Panc1 (cell line): ENCODE measurements at places on chromosomes 6 and 20.

GRCh38 chr6:126807876-126808275, 310.6 kb upstream of the RSPO3 start:
- H3K4me1 ChIP-seq: no peaks in the 10 kb centered on the region
- no peak overlapping the region for H3K4me3 ChIP-seq
- H3K27me3 ChIP-seq: no peaks in the 10 kb centered on the region
- no peaks in the 10 kb centered on the region for H3K36me3 ChIP-seq
- no peak overlapping the region for H3K27ac ChIP-seq

- no peaks in the 10 kb centered on the region for H3K27me3 ChIP-seq
- no peak overlapping the region for H3K27ac ChIP-seq
- H3K4me3 ChIP-seq: no peak overlapping the region
- peaks cover 6% of the 10 kb centered on the region; the same call in 1 of the 2 replicates for H3K4me1 ChIP-seq
- no peaks in the 10 kb centered on the region for H3K36me3 ChIP-seq
These were observed 111.4 kb upstream of the EMILIN3 start for GRCh38 chr20:41478026-41478425.

DNA sequence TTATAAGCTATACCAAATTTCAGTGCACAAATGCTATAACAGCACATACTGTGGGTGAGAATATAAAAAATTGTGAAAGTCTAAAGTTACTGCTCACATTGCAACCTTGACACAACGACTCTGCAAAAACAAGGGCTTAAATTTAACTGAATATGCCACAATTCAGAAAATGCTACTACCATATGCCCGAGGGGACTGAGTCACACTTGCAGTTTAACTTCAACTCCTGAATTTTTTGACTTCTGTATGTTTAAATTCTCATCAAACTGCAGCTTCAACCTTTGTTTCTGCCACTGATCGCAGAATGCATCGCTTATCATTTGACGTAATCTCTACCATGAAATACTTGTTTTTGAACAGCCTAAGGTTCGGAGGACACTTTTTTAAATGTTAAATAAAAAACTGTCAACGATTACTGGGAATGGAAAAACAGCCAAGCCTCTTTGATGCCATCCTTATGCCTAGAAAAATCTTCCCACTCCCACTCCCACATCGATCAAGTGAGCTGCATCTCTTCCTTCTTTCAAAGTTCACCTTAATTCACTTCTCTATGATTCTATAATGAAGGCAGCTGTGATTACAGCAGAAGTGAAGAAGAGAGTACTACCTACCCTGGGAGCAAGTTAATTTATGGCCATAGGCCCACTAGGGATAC, 136.5 kb downstream of the ATXN1 start:
- no peak overlapping the region for H3K27ac ChIP-seq
- H3K36me3 ChIP-seq: no peaks in the 10 kb centered on the region
- H3K4me3 ChIP-seq: no peak overlapping the region

GRCh38 chr20:25049261-25050060, 8.5 kb downstream of the ACSS1 start:
- no peak overlapping the region for H3K4me3 ChIP-seq
- peaks cover 8% of the 10 kb centered on the region for H3K4me1 ChIP-seq
- no peaks in the 10 kb centered on the region for H3K27me3 ChIP-seq
- no peak overlapping the region for H3K27ac ChIP-seq
- no peaks in the 10 kb centered on the region for H3K36me3 ChIP-seq
- no peak for DNase-seq

DNA sequence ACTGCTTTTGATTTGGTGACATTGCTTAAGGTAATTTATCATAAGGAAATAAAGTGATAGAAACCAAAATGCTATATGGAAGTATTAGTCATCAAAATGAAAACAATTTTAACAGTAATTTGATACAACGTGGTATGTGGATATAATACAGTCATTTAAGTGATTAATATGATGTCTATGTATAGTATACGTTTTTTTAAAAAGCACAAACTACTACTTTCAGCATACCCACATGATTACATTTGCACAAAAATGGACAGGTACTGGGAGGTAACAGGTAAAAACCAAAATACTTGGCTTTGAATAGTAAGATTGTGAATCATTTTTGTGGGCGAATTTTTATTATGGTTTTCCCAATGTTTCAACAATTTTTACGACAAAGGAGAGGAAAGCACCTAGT, 97.6 kb downstream of the OGFRL1 start:
- DNase-seq: no peak
- no peaks in the 10 kb centered on the region for H3K27me3 ChIP-seq
- peaks cover 11% of the 10 kb centered on the region for H3K36me3 ChIP-seq
- peaks cover 71% of the 10 kb centered on the region for H3K4me1 ChIP-seq
- H3K27ac ChIP-seq: peak overlapping the region; percentile 75

GRCh38 chr6:66930559-66931290, 1223.7 kb upstream of the EYS start:
- no peak overlapping the region for H3K27ac ChIP-seq
- H3K36me3 ChIP-seq: no peaks in the 10 kb centered on the region
- no peak overlapping the region for H3K4me3 ChIP-seq
- H3K4me1 ChIP-seq: no peaks in the 10 kb centered on the region
- H3K27me3 ChIP-seq: no peaks in the 10 kb centered on the region

DNA sequence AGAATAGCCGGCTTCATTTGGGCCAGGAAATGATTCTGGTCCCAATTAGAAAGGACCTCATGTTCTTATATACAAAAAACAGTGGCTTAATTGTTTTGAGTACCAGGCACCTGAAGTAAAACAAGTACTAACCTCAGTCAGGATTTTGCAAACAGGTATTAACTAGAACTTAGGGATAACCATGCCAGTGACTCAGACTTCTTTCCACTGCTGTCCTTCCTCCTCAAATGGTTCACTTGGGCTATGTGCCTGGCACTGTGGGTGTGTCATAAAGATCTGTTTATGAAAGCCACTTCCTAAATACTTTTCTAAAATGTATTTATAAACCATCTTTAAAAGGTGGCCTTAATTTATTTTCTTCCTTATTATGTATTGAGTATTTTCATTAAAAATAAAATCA, 10.7 kb downstream of the CLDN20 start:
- no peak overlapping the region for H3K27ac ChIP-seq
- no peak for DNase-seq
- peaks cover 11% of the 10 kb centered on the region for H3K36me3 ChIP-seq
- no peaks in the 10 kb centered on the region for H3K27me3 ChIP-seq
- H3K4me1 ChIP-seq: no peaks in the 10 kb centered on the region

- H3K4me1 ChIP-seq: peaks cover 4% of the 10 kb centered on the region; the same call in 1 of the 2 replicates
- no peaks in the 10 kb centered on the region for H3K27me3 ChIP-seq
- no peaks in the 10 kb centered on the region for H3K36me3 ChIP-seq
- no peak overlapping the region for H3K27ac ChIP-seq
These were observed 53.6 kb downstream of the MDGA1 start for GRCh38 chr6:37643851-37644672.

GRCh38 chr6:156794546-156795354, 17.6 kb downstream of the ARID1B start:
- DNase-seq: no peak
- H3K4me1 ChIP-seq: peaks cover 10% of the 10 kb centered on the region
- no peaks in the 10 kb centered on the region for H3K27me3 ChIP-seq
- no peak overlapping the region for H3K4me3 ChIP-seq

DNA sequence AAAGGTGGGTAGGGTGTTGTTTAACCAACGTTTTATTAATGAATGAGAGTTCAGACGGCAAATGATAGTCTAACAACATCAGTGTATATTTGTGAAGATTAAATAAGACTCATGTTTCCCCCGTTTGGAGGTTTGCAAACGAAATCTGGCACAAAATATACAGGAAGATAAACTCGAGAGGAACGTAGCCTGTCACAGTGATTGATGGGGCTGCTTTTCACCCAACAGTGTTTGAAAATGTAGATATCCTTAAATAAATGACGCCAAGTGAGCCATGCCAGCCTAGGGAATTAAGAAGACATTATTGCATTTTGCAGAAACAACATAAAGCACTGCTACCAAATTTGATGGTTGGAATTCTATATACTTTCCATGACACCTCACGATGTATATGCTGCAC, 696.5 kb upstream of the FLRT3 start:
- H3K4me1 ChIP-seq: no peaks in the 10 kb centered on the region
- H3K36me3 ChIP-seq: no peaks in the 10 kb centered on the region
- DNase-seq: no peak
- no peak overlapping the region for H3K4me3 ChIP-seq
- H3K27ac ChIP-seq: no peak overlapping the region
- H3K27me3 ChIP-seq: no peaks in the 10 kb centered on the region

DNA sequence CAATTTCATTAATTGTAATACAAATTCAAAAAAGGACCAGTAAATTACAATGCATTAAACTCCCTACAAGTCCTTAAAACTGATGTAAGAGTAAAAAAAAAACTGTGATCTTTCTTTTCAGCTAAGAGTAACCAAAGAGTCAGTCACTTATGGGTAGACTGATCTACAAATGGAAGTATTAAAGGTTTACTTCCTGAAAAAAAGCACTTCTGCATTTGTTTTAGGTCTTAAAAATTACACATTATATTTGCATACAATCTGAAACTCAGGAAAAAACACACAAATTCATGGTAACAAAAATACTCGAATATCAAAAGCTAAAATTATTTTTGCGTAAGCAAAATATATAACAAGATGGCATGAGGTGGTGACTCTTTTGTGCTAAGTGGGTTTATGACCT, 23.5 kb downstream of the USP49 start:
- no peaks in the 10 kb centered on the region for H3K4me1 ChIP-seq
- no peak overlapping the region for H3K27ac ChIP-seq
- H3K4me3 ChIP-seq: no peak overlapping the region
- DNase-seq: no peak

GRCh38 chr20:33474963-33475362, 14.9 kb upstream of the CBFA2T2 start:
- no peak for DNase-seq
- no peaks in the 10 kb centered on the region for H3K4me1 ChIP-seq
- H3K36me3 ChIP-seq: no peaks in the 10 kb centered on the region
- no peak overlapping the region for H3K4me3 ChIP-seq

GRCh38 chr6:20117474-20117873, 94.8 kb downstream of the MBOAT1 start:
- H3K27me3 ChIP-seq: no peaks in the 10 kb centered on the region
- H3K36me3 ChIP-seq: no peaks in the 10 kb centered on the region
- H3K27ac ChIP-seq: no peak overlapping the region
- H3K4me1 ChIP-seq: no peaks in the 10 kb centered on the region
